BJ (cell line): ENCODE measurements at places on chromosomes 13 and 19.

DNA sequence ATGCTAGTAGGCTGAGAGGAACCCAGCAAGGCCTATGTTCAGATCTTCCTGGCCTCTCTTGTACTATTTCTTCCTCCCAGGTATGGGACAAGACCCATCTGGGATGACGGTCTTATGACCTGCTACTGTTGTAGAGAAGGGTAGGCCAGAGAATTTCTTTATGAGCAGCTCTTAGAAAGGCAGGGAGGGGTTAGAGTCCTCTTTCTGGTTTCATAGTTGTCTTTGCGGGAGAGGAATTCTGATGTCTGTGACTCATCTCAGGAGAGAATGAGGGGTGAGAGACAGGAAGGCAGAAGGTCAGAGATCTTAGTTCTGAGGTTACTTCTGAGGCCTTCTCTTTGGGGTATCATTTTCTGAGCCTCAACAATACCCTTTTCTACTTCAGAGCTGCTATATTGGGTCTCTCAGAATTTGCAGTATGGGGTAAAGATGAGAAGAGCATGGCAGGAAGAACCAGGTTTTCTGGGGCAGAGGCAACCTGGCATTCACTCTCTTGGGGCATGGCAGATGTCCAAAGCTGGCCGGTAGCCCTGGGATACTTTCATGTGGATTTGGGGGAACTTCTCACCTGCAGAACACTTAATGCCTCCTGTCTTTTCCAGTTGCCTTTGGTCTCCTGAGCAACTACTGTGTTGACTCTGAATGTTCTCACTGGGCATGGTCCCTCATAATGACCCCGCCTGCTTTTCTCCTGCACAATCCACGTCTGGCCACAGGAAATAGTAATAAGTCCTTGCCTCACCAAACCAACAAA, 154.4 kb downstream of the GGACT start:
- no peak for DNase-seq

DNA sequence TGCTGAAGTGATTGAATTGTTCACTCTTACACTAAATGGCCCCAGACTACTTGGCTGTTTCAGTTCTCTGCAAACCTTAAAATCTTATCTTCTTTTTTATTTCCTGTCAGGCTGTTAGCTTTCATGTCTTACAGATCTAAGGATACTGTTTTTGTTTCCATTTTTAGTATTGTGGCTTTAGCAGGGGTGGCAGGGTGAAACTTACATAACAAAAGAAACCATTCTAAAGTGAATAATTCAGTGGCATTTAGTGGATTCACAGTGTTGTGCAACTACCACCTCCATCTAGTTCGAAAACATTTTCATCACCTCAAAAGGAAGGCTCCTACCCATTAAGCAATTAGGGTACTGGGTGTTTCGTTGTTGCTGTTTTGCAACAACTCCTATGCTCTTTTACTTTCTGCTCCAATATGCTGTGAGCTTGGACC, 19.8 kb downstream of the TMEM272 start:
- no peak for DNase-seq

- no peak for DNase-seq
Observed at GRCh38 chr13:25469169-25469525, 97.4 kb downstream of the ATP8A2 start.

DNA sequence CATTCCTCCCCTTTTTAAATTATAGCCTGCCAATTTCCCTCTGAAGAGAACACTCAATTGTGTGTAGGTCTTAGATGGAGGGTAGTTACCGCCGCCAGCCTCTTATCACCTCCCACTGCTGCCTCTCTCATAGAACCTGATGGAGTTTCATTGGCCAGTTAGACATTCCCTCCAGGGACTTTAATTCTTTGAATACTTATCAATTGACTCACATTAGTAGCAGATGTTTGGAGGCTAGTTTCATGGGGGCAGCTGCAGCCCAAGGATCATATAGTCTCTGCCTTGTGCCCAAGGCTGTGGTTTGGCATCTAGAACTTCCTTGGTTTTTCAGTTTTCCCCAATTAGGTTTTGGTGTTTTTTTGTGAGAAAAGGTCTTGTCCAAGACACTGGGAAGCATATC, 318.9 kb upstream of the HTR2A start:
- DNase-seq = peak; percentile 61

- no peak for DNase-seq
Observed at GRCh38 chr19:42816894-42817293, 51.4 kb upstream of the PSG8 start.

GRCh38 chr13:98274921-98275487, 97.9 kb upstream of the RNF113B start:
- DNase-seq = no peak

GRCh38 chr13:113607889-113608635, 23.5 kb downstream of the TFDP1 start:
- no peak for DNase-seq

DNA sequence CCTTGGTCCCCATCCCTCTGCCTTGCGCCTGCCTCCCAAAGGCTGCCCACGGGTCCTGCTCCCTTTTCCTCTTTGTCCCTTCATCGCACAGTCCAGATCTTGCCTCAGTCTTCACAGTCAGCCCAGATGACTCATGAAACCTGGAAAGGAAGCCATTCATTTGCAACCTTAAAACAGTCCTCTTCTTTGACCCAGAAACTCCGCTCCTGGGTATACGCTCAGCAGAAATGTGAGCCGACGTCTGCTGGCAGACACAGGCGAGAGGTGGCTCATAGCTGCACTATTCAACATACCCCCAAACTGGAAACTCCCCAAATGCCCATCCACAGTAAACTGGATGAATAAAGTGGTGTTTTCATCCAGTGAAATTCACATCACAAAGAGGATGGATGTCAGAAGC, 13.6 kb upstream of the PEPD start:
- DNase-seq = no peak

GRCh38 chr13:26458196-26458749, 99.2 kb upstream of the WASF3 start:
- no peak for DNase-seq

- no peak for DNase-seq
Observed at GRCh38 chr13:85266771-85267170, 532.4 kb downstream of the SLITRK6 start.

DNA sequence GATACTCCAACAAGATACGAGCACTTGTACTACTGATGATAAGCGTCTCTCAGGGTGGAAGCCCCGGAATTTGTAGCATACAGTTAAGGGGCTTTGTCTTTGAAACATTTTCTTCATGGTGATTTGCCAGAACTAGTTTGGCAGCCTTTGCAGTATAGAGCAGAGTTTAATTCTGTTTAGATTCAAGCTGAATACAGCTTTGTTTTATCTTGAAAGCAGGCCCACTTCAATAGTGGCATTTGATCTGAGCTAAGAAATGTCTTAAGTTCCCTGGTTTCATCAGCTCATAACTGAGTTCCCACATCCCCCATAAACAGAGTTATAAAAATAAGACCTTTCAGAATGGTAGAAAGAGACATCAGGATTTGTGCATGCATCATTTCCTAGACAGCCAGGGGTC, 125.9 kb downstream of the MIPEP start:
- DNase-seq = no peak
